ENCODE measurements at places on chromosomes 1 and 21. TPM values are rescaled to one million over a fixed set of nuclear protein-coding genes. Genes with fewer than 3 reads are reported as not detected.

Gene A3GALT2
- not detected for polyA plus RNA-seq

Gene OPRD1
- not detected for polyA plus RNA-seq

Gene OR2W3
- polyA plus RNA-seq: not detected

Gene LORICRIN
- not detected for polyA plus RNA-seq

Gene RNU1-4
- polyA plus RNA-seq: not detected

Gene DNMT3L
- polyA plus RNA-seq: not detected

Gene PRKAA2
- 4.7 TPM for polyA plus RNA-seq

Gene FCN3
- polyA plus RNA-seq: not detected

Gene RNU1-3
- polyA plus RNA-seq: not detected

Gene FCAMR
- not detected for polyA plus RNA-seq

Gene BEND5
- polyA plus RNA-seq: 0.74 TPM

Gene RGS7
- polyA plus RNA-seq: 0.29 TPM

Gene PGLYRP3
- polyA plus RNA-seq: not detected

Gene AKNAD1
- 0.45 TPM for polyA plus RNA-seq

Gene TSSK3
- 0.33 TPM for polyA plus RNA-seq

DNA sequence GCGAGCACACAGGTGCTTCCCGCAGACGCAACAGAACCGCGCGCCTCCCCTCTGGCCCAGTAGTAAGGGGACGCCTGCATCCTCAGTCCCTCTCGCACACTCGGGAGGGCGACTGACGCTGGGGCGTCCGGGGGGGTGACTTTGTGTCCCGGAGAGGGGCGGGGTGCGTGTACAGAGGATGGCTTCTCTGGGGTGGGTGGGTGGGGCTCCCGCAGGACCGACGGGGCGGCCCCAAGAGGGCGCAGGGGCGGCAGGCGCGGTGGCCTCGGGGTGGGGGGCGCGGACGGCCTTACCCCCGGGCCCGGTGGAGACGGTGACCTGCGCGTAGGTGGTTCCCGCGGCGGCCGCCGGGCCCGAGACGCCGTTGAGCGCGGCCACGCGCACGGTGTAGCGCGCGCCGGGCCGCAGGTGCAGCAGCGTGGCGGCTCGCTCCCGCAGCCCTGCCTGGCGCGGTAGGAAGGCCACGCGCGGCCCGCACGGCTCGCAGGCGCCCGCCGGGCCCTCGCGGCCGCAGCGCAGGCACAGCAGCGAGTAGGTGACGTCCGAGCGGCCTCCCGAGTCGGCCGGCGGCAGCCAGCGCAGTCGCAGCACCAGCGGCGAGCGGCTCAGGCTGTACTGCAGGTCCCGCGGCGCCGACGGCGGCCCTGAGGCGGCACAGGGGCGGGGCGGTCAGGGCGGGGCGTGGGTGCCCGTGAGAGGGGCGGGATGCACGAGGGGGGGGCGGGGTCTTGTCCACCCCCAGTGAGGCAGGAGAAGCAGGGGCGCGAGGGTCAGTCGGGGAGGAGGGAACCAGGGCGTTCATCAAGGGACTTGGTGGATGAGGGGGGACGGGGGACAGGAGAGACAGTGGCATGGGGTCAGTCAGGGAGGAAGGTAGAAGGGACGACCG lies 12.1 kb downstream of the EPHA10 start:
- no peak for DNase-seq

GRCh38 chr1:236834876-236835275 lies 39.8 kb downstream of the MTR start:
- DNase-seq: no peak

DNA sequence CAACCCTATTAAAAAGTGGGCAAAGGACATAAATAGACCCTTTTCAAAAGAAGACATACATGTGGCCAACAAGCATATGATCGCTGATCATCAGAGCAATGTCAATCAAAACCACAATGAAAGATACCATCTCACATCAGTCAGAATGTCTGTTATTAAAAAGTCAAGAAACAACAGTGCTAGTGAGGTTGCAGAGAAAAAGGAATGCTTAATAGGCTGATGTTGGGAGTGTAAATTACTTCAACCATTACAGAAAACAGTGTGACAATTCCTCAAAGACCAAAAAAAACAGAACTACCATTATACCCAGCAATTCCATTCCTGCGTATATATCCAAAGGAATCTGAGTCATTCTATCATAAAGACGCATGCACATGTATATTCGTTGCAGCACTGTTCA lies 13.2 kb downstream of the USH2A start:
- DNase-seq: no peak

GRCh38 chr21:34534522-34534921 lies 22.5 kb upstream of the KCNE1 start:
- no peak for DNase-seq

- DNase-seq: peak; percentile 59
Observed at GRCh38 chr1:232988572-232989040, 38.2 kb downstream of the NTPCR start.

DNA sequence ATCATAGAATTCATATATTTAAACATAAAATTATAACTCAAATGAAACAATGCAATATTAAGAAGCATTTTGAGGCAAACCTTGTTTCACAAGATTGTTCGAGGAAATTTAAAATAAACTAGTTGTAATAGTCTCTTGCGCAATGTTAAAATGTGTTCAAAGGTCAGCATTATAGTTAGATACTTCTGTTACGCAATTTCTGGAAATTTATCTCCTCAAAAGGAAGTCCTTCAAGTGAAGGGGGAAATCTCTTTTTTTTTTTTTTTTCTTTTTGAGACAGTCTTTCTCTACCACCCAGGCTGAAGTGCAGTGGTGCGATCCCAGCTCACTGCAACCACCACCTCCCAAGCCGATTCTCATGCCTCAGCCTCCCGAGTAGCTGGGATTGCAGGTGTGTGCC lies 52.1 kb downstream of the FMO4 start:
- DNase-seq: no peak

DNA sequence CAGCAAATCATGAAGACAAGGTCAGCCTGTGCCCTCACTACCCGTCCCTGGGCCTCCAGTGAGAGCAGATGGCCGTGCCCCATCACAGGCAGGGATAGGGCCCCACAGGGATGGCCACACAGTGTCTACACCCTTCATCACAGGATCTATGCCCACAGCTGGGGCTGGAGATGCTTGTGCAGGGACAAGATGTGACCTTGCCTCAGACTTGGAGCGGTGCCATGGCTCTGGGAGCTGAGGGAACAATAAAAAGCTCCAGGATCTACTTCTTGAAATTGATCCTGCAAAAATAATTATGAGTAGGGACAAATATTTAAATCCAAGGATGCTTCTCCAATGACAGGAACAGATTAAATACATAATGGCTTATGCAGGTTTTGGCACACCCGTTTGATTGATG lies 25.4 kb upstream of the TCEA3 start:
- no peak for DNase-seq

DNA sequence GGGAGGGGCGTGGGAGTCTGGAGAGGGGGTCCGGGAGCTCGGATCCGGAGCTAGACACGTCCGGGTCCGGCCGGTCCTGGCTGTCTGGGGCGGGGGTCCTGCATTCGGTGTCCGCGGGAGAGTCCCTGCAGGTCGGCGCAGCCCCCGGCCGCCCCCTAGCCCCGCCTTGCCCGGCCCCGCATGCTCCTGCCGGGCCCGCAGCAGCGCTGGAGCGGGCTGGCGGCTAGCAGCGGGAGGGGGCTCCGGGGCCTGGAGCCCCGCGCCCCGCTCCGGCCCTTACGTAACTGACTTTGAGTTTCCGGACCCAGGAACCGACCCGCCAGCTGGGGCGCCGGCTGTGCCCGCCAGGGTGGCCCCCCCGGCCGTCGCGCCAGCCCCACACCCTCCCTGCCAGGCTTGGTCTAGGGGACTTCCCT lies 26.9 kb upstream of the EPB41 start:
- no peak for DNase-seq

- no peak for DNase-seq
Observed at GRCh38 chr1:116476321-116476720, 94.5 kb downstream of the CD58 start.

GRCh38 chr1:23792151-23792945 lies 1.4 kb downstream of the LYPLA2 start:
- DNase-seq: no peak

GRCh38 chr1:27049607-27050006 lies 37.0 kb upstream of the TENT5B start:
- no peak for DNase-seq

DNA sequence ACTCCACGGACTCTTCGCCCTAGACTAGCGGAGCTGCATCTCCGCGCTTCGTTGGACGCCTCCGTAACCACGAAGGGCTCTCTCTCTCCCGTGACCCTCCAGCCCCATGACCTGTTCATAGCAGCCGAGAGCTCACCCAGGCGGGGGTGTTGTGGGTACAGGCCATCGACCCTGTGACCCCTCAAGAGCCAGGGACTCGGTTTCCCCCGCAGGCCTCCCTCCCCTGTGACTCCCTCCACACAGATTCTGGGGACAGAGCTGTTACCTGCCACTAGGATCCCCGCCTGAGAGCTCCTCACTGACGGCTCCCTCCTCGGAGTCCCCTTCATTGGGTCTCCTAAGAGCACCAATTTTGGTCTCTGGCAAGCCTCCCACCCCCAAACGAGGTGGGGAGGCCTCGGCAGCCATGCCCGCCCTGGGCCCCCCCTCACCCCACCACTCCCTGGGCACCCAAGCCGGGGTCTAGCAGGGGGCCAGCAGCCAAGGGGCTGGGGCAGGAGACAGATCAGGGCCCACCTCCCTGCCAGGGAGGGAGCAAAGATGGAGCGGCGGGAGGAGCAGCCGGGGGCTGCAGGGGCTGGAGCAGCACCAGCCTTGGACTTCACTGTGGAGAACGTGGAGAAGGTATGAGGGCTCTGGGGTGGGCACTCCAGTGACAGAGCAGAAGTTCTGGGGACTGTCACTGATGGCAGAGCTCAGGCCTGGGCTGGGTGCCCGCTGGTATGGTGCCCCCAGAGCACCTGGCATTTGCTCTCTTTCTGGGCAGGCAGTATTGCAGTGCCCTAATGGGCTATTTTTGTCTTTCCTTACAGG lies 517 bp downstream of the IPO13 start:
- DNase-seq: no peak

GRCh38 chr21:45852886-45853400 lies 128.6 kb upstream of the COL6A1 start:
- no peak for DNase-seq

DNA sequence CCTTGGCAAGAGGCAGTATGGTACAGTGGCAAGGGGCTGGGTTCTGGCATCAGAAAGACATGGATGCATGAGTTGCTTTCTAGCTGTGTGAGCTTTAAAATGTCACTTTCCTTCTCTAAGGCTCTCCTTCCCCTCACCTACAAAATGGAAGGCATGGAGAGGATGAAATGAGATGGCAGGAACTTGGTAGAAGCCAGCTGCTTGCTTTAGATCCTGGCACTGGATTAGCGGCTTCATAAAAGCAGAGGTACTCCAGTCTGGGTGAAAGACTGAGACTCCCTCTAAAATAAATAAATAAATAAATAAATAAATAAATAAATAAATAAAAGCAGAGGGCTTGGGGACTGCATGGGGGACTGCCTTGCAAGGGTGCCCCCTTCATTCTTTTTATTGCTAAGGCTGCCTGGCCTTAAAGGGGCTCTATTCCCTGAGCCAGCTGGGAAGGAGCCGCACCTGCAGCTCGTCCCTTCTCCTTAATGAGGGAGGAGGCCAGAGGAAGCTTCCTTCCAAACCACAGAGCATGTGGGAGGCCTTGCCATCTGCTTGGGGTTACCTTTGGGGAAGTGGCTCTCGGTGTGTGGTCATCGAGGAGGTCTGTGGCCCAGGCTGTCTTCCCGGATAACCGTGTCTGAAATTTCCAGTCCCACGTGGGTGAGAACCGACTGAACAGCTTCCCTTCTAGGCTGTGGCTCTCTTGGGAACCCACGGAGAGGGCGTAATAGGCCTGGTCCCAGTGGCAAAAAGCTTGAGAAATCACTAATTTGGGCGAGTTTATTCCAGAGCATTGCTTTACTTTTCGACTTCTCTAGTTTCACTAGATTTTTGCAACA lies 2.0 kb upstream of the ATP13A2 start:
- DNase-seq: no peak

DNA sequence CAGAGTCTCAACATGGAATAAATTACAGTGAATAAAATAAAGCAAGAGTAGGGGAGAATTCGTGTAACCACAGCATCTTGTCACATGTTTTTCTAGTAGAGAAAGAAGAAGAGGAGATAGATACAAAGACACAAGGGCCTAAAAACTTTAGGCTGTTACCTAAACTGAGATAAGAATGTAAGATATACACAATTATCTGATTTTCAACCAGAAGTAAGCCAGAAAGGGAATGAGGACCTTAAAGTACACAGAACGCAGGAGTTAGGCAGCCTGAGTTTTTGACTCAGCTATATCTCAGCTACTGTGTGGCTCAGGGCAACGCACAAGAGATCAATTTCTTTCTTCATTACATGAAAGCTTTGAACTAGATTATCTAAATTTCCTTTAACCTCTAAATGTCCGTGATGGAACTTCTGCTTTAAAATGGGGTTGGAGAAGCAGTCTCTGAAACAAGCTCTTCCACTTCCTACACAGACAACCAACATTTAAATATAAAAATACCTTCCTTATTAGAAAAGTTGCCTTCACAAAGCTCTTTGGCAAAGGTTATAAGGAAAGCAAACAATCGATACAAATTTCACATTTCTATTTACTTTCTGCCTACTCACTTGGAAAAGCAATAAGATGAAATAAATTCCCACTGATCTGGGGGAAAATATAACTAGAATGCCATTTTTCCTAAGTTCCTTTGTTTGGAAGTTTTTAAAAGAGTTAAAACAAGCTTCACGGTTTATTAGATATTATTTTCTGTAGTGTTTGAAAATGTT lies 5.2 kb upstream of the RGS13 start:
- no peak for DNase-seq

GRCh38 chr1:236699366-236699765 lies 13.1 kb downstream of the ACTN2 start:
- no peak for DNase-seq

DNA sequence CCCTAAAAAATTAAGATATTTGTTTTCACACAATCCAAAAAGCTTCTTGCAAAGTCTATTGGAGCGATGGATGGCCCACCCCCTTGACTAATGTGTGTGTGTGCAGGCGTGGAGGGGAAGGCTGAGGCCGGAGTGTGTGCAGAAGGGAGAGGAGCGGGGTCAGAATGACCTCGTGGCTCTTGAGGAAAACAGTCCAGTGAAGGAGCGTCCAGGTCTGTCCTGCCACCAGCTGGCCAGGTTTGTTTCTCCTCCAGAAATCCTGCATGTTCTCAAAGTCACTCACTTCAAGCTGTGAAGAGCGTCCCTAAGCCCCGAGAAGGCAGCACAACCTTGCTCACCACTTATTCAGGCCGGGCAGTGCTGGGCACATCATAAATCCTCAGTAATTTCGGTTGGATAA lies 69.5 kb upstream of the SSX2IP start:
- no peak for DNase-seq

- no peak for DNase-seq
Observed at GRCh38 chr1:66332548-66332901, 201.4 kb upstream of the SGIP1 start.

DNA sequence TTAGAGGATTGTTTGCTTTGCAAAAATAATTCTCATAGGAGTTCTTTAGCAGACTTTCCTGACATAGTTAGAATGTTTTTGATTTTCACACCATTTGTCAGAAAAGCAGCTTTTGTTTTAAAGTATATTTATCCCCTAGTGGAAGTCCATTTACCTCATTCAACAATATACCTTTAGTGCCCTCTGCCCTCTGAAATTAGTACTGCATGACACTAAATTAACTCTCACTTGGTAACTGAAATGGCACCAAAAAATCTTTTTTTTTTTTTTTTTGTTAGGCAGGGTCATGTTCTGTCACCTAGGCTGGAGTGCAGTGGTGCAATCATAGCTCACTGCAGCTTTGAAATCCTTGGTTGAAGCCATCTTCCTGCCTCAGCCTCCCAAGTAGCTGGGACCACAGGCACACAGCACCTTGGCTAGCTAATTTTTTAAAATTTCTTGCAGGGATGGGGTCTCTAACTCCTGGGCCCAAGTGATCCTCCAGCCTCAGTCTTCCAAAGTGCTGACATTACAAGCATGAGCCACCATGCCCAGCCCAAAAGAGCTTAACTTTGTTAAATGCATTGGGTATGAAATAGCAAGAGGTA lies 13.6 kb downstream of the LRRC42 start:
- DNase-seq: no peak

Measured in AG04450 (cell line).